ENCODE measurements at places on chromosomes 3 and 15. TPM values are rescaled to one million over a fixed set of nuclear protein-coding genes. Genes with fewer than 3 reads are reported as not detected.

Gene NOX5
- total RNA-seq: 0.03 TPM

Gene MYL3
- total RNA-seq: not detected

Gene KBTBD13
- not detected for total RNA-seq

Gene CA12
- total RNA-seq: 5.2 TPM

Gene CLDN1
- 4.2 TPM for total RNA-seq

Gene COX17
- 24.0 TPM for total RNA-seq

Gene GAP43
- 22.7 TPM for total RNA-seq

Gene ISLR2
- total RNA-seq: 0.27 TPM

Gene LMAN1L
- total RNA-seq: not detected

Gene CCR5
- total RNA-seq: not detected

All from GM23338 (cell line).